ENCODE measurements at places on chromosomes 7 and 10.

GRCh38 chr10:100836891-100837290 is 75.9 kb upstream of the SLF2 start:
- DNase-seq = no peak

- DNase-seq = no peak
Measured at GRCh38 chr7:139829775-139830117, 682 bp downstream of the TBXAS1 start.

- no peak for DNase-seq
Measured at GRCh38 chr10:81733542-81733941, 141.5 kb upstream of the NRG3 start.

DNA sequence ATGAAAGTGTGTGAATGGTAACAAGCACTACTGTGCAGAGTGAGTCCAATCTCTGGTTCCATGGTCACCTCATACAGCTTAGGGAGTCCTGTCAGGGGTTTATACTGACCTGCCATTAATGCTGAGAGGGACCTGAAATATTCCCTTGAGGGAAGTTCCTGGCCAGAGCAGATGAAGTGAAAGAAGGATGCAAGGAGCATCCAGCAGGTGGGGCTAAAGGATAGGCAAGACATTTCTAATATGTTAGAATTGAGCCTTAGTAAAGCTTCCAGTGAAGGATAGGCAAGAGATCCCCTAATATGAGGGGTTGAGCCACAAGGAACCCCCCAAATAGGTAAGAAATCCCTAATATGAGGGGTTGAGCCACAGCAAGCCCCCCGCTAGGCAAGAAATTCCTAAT is 25.5 kb upstream of the FAM221A start:
- peak; percentile 1 for DNase-seq

DNA sequence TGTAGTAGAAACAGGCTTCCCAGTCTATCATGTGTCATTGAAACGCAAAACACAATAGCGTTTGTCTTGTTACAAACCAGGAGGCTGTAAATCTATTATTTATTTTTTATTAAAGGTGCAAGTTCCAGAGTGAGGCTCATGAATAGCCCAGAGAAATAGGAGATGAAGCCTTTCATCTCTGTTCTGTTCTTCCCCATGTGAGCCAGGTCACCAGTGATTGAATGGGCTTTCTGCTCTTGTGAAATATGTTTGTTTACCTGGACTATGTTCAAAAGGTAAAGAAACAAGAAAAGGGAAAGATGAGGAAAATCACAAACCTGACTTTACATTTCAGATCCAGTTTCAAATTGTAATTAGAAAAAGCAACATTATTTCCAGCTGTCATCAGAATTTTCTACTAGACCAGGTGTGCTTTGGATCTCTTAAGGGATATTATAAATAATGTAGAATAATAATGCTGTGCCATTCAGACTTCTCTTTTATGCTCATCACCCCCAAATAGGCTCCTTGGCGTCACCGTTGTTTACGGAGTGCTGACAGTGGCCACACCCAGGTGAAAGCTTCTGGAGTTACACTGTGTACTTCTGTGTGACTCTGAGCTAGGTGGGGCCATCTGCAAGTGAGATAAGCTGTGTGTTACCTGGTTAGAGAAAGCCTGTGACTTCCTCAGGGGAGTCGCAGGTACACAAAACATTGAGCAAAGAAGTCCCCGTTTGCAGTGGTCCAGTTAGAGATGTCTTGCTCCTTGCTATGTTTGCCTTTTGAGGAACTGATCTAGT is 274.9 kb downstream of the SDK1 start:
- no peak for DNase-seq

DNA sequence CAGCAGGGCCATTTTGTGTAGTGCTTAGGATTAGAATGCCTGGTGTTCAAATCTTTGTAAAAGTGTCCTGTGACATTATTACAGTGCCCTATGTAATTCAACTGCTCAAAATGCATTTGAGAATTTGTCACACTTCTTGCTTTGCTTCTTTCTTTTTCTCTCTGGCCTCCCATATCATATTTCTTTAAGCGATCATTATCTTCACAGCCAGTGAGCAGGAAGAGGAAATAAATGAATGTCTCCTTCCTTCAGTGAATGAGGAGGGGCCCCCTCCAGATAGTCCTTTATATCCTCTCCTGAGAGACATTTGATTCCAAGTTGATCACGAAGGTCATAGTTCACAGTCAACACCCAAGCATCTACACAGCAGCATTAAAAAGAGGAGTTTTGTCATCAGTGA is 425.1 kb upstream of the NPVF start:
- no peak for DNase-seq

GRCh38 chr10:44424957-44425356 is 40.1 kb upstream of the CXCL12 start:
- no peak for DNase-seq

DNA sequence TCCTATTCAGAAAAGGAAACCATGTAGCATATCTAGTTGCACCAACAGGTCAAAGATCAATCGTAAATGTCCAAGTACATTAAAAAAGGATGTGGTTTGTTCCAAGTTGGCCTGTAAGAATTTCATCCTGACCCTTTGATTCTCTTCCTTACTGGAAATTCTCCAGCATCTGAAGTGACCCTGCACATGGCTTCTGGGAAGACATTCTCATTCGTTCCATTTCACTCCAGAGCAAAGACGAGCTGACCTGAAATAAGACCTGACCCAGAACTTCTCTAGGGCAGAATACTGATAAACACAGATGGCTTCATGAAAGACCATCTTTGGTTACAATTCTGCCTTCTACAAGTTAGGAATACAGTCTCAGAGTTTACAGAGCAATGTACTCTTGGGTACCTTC is 39.8 kb downstream of the ASB4 start:
- no peak for DNase-seq

- DNase-seq = no peak
Measured at GRCh38 chr7:13508586-13508985, 480.9 kb downstream of the ETV1 start.

DNA sequence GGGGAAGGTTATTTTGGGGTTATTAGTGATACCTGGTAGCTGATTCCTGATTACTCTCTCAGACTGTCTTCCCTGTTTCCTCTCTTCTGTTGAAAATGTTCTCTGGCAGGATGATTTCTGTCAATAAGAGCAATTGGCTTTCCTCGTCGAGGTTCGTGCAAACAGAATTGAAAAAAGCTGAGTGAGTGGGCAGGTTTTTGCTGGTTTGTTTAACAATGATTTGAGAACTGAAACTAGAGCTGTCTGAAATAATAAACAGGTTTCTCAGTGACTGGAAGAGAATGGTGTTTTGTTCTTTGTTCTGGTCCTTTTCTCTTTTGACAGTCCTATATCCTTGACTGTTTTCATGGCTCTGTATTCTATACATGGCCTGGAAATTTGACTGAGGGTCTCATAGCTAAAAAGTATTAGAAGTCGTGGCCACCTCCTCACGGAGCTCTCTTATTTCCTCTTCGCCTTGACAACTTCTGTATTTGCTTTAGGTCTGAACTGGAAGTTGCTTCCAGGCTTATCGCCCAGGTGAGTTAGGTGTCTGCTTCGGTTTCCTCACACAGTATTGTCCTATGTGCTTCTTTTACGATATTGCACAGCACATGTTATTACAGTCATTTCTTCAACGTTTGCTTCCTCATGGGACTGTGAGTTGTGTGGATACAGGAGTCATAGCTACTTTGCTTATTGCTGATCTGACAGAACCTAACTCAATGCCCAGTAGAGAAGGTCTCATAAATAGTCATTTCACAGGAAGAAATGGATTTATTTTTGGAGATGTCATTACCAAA is 403.6 kb downstream of the NRG3 start:
- DNase-seq = no peak

DNA sequence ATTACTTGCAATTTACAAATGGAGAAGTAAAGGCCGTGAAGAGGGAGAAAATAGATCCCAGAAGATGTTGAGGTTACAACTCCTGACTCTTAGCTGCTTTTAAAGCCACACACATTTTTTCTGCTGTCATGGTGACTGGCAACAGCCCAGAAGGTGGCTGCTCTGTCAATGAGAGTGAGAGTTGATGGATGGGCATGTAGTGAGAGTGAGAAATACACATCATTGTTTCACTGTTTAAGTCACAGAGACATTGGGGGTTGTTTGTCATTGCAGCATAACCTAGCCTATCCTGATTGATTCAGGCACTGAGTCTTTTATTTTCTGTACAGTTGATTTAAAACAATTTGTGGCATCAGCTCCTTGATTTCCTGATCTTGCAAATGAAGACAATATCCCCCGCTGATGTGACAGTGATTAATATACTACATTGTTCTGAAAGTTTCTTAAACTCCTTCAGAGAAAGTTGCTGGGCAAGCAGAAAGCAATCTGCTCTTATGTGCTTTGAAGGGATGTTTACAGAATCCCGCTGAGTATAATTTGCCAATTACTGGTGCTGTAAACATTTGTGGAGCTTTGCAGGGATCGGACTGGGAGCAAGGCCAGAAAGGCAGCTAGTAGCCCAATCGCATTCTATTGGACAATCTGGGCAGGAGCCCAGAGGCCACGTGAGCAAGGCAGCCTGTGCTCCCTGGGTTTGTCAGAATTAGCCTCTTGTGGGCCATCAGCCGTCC is 229.6 kb downstream of the PRPF18 start:
- peak; percentile 16 for DNase-seq

- no peak for DNase-seq
Measured at GRCh38 chr10:391305-391704, 256.1 kb downstream of the ZMYND11 start.

DNA sequence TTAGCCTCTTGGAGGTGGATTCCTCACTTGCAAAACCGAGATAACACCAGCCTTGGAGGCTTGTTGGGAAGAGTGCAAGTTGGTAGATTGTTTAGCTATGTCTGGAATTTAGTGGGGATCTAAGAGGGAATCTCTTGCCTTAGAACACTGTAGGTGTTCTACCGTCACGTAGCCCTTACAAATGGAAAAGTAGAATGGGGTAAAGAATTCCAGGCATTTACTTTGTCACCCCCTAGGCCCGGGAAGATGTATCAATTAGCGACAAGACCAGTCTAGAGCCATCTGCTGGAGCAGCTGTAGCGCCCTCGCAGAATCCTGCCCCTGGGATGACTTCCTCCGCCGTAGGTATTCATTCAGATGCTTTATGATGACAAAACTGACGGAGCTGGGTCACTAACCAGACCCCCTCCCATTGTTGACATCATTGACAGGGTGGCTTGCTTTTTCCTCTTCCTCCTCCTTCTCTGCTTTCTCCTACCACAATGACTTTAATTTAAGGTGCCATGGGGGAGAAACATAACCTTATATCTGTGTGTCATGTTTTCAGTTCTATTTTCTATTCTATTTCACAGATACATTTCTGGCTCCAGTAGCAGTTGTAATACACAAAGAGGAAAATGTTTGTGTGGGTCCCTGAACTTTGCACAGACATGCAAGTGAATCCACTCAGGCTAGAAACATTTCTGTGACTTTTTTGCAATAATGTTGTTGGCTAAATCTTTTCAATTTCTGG is 262.6 kb upstream of the LYZL1 start:
- no peak for DNase-seq

GRCh38 chr10:809671-810350 is 120.3 kb upstream of the DIP2C start:
- no peak for DNase-seq

DNA sequence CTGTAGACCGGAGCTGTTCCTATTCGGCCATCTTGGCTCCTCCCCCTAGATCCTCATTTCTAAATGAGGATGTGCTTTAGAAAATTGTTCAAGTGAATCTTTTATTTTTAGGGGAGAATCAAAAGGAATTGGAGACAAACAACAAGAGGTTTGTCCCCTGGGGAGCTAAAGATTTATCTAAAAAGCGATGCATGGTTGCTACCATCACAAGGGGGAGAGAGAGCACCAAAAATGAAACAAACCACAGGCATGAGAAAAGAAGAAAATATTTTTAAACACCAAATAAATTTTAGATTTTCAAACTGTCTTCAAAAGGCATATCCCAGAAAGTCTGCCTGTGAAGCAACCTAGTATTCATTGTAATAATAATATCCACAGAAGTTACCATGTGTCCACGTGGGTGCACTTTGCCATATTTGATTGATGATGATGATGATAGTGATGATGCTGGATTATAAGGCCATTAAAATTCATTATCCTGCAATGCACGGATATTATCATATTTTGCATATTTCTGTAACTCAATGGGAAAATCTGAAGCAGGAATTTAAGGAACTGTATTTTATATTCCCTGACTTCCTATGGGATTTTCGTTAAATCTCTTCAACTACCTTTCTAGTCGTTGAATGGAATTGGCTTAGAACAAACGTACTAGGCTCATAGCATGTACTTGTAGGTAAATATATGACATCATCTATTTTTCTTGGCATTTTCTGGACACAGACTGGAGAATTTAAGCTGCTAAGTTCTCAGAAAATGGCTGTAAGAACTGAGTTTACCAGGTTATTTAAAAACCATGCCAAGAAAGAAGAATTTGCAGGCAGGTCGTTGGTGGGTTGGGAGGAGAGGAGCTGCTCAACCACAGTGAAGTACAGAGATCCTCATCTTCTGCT is 171.6 kb downstream of the WDR37 start:
- no peak for DNase-seq

GRCh38 chr10:118763202-118763988 is 8.6 kb upstream of the CACUL1 start:
- no peak for DNase-seq

GRCh38 chr10:70662362-70663220 is 9.7 kb upstream of the ADAMTS14 start:
- no peak for DNase-seq
